ENCODE measurements at places on chromosomes 3 and 15.

DNA sequence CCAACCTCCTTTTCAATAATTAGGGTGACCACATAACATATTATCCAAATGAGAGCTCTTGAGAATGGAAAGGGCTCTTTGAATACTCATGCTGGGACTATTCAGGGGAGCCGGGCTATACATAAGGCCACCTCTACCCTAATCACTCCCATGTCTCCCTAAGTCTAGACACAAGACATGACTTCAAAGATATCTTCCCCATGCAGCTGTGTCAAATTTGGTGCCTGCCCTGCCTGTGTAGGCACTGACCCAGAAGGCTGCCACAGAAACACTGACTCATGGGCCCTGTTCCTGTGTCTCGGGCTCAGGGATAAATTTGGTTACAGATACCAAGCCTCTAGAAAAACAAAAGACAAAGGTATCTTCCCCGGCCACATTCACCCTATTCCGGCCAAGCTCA, 70.3 kb downstream of the MYLK start:
- DNase-seq = no peak

DNA sequence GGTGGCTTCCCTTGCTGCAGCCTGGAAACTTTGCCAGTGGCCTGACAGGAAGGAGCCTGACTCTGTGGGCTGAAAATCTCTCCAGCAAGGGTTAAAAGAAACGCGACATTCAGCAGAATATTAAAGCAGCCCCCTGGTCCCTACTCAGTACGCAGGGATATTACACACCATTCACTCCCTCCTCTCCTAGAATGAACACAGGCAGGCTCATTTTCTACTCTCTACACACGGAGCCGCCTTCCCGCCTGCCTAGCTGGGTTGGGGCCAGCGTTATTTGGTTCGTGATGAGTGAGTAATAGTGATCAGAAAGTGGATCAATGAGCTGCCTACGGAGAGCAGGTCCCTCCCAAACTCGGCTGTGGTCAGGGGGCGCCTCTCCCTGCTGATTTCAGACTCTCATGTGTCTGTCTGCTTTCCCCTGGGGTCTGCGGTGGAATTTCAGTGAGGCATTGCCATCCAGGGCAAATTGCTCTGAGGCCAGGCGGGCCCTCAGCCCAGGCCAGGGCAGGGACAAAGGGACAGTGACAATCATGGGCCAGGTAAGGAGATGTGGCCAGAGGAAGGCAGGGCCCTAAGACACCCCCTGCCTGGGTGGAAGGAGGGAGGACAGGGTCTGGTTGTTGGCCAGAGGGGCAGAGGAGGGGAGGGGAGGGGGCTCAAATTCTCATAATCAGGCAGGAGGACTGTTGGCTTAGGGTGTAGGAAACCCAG, 2.8 kb downstream of the EPHB1 start:
- no peak for DNase-seq

GRCh38 chr3:191369616-191370010, 39.3 kb upstream of the UTS2B start:
- DNase-seq = no peak

DNA sequence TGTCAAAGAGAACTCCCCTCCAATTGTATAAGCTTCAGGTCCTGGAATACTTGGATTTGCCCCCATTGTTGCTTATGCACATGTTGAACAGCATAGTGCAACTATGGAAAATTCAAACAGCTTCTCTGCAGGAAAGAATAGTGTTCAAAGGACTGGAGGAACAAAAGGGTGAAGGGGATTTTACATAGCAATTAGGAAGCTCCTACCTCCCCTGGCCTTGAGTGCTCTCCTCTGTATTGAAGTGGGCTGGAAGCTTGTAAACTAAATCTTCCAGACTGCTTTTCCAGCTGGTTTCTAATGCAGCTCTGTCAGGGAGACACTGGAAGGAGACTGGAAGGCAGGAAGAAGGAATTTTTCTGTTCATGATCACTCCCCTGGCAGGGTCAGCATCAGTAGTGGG, 7.2 kb upstream of the ELP6 start:
- DNase-seq = no peak

GRCh38 chr15:62647843-62648505, 394.6 kb upstream of the TPM1 start:
- DNase-seq = no peak

DNA sequence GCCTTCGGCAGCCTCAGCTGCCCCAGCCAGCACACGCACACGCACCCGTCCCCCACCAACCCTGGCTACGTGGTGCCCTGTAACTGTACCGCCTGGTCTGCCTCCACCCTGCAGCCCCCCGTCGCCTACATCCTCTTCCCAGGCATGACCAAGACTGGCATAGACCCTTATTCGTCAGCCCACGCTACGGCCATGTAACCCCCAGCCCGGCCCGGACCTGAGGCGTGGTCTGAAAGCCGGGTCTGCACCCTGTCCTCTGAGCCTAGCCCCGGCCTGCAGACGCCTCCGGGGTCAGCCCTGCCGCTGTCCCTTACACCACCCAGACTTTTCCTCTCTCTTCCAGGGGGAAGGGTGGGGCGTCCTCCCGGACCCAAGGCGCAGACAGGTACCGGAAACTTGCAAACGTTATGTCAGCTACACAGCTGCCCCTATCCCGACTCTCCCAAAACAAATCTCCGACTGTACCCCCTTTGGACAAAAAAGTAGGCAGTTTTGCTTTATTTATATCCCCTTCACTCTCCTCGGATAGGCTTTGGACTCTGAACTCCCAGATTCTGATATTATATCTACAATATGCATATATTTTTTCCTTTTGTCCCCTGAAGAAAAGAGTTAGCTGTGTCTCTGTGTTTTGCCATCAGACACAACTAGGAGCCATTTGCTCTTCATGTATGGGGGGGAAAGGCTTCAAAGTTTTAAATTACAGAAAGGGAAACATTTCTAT, 1.4 kb downstream of the SOX14 start:
- DNase-seq = no peak

DNA sequence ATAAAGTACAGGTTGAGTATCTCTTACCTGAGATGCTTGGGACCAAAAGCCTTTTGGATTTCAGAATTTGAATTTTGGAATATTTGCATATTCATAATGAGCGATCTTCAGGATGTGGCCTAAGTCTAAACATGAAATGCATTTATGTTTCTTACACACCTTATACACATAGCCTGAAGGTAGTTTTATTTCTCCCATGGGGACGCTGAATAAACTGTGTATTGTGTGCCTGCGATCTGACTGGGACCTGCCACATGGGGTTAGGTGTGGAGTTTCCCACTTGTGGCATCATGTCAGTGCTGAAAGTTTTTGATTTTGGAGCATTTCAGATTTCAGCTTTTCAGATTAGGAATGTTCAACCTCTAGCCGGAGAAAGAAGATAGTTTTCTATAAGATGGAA, 35.5 kb downstream of the UBE2E2 start:
- no peak for DNase-seq

DNA sequence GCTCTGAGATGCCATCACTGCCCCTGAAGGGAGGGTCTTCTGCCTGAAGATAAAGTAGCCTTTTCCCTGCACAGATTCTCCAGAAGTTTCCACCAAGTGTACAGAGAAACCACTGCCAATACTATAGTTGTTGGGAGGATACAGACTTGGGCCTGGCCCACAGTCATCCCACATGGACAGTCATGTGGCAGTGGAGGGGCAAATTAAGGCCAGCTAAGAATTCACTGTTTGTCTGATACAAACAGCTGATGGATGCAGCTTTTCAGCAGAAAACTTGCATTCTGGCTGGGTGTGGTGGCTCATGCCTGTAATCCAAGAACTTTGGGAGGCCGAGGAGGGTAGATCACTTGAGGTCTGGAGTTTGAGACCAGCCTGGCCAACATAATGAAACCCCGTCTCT, 22.1 kb downstream of the HOMER2 start:
- no peak for DNase-seq

DNA sequence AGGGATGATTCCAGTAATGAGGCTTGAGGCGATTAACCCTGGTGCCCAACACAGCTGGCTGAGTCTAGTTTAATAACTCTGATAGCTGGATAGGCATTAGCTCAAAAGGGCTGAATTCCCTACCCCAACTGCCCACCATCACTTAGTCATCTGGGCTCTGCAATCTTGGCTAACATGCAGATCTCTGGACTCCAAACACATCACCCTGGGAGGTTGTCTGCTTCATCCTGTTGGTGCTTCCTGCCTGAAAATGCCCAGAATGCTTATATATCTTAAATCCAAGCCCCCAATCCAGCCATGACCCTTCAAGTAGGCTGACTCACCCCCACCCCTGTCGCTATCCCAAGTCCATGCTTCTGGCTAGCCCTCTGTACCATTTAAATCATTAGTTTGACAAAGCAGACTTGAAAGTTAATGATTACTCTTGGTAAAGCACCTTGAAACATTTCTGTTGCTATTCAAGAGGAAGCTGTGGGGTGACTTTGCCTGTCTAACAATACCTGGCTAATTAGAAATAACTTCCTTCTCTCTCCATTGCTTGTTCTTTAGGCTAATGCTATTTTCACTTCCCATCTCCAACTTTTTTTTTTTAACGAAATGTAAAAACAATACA, 107.0 kb upstream of the RORA start:
- DNase-seq = no peak

GRCh38 chr15:62994439-62994838, 48.1 kb upstream of the TPM1 start:
- no peak for DNase-seq

DNA sequence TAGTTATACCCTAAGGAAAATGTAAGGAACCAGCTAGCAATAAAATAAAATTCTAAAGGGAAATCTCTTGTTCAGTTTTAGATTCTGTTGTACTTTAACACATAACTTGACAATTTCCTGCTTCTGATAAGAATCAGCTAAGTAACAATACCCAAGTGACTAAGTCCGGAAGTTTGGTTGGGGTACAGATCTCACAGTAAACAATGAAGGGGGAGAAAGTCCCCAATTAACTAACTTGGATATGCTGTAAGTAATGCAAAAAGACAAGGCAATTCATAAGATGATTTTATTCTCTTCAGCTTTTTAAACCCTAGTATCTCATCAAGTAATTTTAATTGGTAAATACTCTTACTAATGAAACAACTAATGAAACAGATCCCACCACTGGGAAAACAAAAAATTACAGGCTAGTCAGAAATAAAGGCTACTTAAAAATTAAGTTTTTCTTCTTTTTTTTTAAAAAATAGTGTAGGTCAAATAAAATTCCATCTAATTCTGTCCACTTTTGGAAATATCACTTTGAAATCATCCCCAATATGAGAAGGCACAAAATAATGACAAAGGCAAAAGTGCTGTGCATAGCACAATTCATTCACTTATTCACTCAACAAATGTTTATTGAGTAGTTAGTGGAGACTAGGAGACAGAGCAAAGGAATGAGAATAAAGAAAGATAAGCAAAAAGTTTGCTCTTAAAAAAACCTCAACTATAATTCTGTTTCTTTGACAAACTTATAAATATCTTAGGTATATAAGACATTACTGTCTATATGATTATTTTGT, 37.8 kb upstream of the IL20RB start:
- DNase-seq = no peak

- no peak for DNase-seq
These were observed 29.2 kb upstream of the TRPM1 start for GRCh38 chr15:31130576-31131237.

DNA sequence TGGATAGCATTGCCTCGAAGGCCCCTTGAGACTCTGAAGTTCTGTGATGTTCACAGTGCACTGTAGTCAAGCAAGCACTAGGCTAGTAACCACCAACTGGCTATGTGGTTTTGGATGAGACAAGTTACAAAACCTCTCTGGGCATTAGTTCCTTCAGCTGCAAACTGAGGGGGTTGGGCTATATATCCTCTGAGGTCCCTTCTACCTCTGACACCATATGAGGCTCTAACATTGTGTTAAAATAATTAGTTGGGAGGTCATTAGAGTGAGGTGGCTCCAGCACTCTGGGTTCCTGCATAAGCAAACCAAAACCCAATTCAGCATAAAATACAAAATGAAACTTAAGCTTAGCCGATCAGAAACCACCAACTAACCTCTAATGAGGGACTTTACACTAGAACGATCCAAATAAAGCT, 209.5 kb upstream of the LRRN1 start:
- DNase-seq = no peak

GRCh38 chr3:160583451-160583850, 18.1 kb upstream of the KPNA4 start:
- DNase-seq = no peak

DNA sequence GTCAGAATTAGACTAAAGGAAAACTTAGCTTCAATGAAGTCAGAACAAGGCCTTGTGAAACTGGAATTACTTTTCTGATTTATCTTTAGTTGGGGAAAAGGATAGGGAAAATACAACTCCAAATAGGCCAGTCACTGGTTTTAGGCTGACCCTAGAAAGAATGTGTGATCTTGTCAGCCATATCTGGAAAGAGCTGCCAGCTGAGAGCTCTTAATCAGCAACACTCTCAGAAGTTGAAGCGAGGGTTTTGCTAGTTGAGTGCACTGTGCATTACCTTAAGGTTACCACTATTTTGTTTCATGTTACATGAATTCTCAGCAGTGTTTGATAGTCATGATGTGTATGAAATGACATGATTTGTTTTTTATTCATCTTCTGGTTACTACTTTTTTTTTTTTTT, 905.3 kb upstream of the ALCAM start:
- DNase-seq = no peak

DNA sequence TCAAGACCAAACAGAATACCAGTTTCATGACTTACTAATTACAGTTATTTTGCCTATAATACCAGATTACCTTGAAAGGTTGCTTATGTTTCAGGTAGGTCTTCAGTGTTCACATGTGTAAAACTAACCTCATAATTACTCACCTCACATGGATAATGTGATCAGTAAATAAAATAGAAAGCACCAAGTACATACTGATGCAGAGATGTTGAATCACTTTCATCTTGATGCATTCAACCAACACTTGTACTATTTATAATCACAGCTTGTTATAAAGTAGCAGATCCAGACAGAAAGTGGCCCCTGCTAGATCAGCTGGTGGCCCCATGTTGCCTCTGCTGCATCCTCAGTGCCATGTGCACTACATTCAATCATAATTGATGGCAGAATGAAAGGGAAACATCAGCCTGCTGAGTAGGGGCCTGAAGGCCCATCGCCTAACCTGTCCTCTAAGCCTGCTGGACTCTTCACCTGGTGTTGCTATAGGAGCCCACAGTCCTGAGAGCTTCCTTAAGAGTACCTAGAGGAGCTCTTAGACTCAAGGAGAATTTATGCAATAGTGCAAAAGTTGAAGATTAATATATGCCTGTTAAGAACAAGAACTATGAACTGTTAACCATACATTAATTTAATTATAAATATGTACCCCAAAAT, 154.3 kb downstream of the PLCL2 start:
- DNase-seq = no peak

- DNase-seq = no peak
These were observed 9.0 kb downstream of the EFCAB12 start for GRCh38 chr3:129419476-129419875.

- DNase-seq = no peak
These were observed 8.7 kb upstream of the ST6GAL1 start for GRCh38 chr3:186921578-186921977.

- no peak for DNase-seq
These were observed 451.5 kb downstream of the FGF12 start for GRCh38 chr3:192275741-192276355.
